ENCODE measurements at places on chromosomes 5 and 9.

DNA sequence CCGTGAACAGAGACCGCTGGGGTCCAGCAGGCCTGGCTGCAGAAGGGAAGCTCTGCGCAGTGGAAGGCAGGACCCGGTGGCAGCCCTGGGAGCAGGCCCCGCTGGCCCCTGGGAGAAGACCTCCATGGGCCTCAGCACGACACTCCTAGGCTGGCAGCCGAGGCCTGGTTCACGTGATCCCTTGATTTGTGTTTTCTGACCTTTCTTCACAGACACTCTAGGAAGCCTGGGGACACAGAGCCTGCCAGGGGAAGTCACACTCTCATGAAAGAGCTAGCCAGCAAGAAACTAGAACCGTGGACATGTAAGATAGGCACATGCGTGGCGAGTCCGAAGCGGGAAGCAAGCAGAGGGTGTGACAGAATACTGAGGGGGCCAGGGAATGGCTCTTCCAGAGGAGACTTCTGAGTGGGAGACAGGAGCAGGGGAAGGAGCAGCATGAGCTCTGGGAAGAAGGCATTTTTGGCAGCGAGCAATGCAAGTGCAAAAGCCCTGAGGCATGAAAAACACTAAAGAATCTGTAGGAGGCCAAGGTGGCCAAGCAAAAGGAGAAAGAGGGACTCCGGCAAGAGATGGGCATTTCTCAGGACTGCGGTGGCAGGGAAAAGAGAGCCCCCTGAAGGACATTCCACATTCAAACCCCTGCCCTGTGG, 26.6 kb upstream of the IL17B start:
- no peak for DNase-seq

- DNase-seq = peak; percentile 46
Measured at GRCh38 chr9:86867804-86868313, 79.4 kb downstream of the GAS1 start.

DNA sequence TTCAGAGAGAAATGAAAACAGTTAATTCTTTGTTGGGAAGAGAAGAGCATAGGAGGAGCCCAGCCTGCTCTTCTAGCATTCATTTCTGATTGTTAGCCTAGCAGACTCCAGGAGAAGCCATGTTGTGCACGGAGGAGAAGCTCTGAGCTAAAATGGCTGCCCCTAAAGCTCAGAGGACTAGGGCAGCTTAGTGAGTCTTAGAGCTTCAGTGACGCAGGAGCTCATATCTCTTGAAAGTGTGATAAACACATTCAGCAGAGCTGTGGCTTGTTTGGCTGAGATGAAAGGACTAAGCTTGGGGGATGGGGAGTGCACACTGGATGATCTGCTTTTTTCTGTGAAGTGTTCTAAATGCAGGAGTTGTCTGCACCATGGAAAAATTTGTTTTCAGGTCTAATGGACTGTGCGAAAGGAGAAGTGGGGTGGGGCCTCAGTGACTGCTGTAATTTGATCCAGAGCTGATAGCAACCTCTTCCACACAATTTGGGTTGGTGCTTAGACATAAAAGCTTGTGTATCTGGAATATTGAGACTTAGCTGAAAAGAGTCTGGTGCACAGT, 58.5 kb downstream of the ZNF462 start:
- DNase-seq = peak; percentile 82

- DNase-seq = no peak
Measured at GRCh38 chr9:106616026-106616425, 246.9 kb upstream of the ZNF462 start.

- no peak for DNase-seq
Measured at GRCh38 chr5:68239487-68239886, 23.9 kb downstream of the PIK3R1 start.

DNA sequence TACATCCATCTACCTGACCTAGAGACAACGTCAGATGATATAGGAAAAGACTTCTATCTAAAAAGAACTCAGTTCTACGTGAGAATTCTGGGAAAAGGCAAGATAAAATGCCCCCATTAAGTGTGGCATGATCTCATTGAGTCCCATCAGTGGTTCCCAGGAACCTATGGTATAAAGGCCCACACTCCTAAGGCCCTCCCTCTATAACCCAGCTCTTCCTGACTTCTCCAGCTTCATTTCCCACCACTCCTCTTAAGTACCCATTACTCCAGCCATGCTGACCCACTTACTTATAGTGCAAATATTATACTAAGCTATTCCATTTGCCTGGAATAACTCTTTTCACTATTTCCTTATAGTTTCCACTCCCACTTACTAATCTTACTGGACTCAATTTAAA, 95.4 kb upstream of the NR5A1 start:
- DNase-seq = no peak

GRCh38 chr5:38433160-38433861, 123.1 kb downstream of the LIFR start:
- peak; percentile 64 for DNase-seq

DNA sequence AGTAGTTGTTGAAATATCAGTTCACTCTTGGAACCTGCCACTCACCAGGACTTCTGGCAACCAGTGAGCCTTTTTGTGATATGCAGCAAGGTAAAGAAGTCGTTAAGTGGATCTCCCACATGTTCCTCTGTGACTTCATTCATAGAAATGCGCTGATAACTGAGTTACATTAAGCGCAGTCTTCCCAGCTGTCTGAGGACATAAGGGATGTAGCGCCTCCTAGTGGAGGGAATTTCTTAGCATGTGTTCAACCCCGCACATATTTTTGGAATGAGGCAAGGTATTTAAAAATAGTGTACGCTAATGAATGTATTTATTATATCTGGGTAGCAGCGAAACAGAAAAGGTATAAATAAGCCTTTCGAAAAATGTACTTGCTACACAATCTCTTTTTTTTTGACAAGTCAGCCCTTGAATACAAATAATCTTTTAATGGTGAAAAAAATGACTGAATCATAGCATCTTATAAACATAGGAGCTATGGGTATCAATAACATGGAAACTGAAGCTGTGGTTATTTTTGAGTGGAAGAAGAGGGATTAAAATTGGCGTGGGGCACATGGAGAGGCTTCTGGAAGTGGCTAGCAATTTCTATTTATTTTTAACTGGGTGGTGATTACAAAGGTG, 38.0 kb downstream of the PALM2AKAP2 start:
- peak; percentile 94 for DNase-seq

GRCh38 chr5:159504106-159504856, 174.0 kb upstream of the IL12B start:
- DNase-seq = no peak

GRCh38 chr5:142866563-142867275, 96.5 kb downstream of the ARHGAP26 start:
- DNase-seq = peak; percentile 74

DNA sequence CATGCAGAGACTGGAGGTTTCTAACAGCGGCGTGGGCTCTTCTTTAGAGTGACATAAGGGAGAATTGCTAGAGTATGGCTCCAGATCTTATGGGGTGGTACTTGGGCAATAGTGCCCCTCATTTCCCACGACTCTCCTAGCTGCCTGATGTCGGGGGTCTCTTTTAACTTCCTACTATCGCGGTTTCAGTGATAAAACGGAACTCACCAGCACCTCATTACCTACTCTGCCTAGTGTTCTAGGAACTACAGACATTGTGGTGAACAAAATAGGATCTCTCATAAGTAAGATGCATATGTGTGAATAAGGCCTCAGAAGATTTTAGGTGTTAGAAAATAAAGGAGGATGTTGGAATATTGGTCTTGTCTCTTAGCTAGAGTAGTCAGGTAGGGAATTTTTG, 1.1 kb downstream of the ICE1 start:
- no peak for DNase-seq

- no peak for DNase-seq
Measured at GRCh38 chr9:89919171-89919681, 314.4 kb downstream of the GADD45G start.

DNA sequence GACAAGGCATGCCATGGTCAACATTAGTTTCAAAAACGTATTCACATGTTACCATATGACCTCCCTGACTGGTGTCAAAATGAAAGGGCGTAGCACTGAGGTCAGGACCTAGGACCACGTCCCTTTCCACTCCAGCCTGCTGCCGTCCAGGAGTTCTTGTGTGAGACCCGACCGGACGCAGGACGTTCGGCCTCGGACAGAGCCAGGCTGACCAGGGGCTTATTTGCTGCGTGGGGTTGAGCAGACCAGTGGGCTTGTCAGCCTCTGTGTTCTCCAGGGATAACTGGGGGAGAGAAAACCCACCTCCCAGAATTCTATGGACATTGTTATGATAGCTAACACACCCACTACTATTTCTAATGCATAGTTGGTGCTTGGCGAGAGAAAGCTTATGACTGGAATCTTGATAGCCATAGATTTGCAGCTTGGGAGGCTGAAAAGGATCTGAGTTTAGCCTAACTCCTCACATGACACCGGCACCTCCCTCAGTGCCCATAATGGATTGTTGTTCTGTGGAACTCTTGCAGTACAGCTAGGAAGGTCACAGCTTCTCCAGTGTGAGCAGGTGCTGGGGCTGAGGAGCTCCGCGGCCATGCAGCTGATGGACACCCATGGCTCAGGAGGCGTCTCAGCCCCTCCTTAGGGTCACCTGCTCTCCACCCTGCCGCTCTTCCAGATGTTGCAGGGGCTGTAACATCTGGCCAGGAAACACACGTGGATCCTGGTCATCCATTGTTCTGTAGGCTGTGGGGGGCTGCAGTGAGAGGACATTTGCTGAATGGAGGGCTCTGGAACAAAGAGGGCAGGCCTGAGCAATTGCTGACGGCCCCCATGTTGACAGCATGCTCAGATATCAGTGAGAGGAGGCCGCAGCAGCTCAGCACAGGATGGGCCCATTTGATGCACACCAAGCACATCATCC, 368.4 kb downstream of the IRX2 start:
- no peak for DNase-seq

DNA sequence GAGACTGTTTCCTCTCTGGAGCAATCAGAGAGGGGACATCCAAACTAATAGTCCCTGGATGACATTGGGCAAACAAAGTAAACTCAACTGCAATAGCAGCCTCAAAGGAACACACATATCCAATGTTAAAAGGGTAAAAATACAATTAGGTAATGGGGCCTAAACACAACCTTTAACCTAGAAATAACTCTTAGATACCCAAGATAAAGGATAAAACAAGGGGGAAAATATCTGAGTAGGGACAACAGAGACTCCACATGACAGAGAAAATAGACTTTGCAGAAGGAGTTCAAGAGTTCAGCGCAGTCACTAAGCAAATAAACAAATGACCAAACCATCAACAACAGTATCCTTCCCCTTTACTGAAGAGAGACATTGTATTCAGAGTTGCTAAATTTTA, 149.3 kb downstream of the FBXO4 start:
- DNase-seq = no peak

- DNase-seq = no peak
Measured at GRCh38 chr9:40884072-40884901, 244.2 kb downstream of the FOXD4L6 start.

DNA sequence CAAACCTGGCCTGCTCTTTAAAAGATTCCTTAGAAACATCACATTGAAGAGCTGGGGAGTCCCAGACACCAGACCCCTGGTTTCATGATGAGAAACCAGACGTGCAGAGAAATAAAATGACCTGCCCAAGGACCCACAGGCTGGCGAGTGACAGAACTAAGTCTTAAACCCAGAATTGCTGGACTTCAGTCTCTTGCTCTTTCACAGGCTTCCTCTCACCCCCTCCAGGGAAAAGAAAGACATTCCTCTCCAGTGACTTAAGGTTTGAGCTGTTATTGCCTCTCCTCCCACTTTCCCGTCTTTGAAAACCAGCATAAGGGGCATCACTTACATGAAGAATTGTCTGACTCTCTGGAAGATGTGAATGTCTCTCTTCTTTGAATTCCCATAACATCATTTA, 535.2 kb downstream of the IRX1 start:
- no peak for DNase-seq

DNA sequence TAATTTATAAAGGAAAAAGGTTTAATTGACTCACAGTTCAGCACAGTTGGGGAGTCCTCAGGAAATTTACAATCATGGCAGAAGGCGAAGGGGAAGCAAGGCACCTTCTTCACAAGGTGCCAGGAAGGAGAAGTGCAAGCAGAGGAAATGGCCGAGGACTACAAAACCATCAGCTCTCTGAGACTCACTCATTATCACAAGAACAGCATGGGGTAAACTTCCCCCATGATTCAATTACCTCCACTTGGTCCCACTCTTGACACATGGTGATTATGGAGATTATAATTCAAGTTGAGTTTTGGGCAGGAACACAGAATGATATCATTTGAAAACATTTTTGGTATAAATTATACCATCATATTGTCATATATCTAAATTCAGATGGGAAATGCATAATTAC, 934.7 kb downstream of the CDH12 start:
- no peak for DNase-seq

- no peak for DNase-seq
Measured at GRCh38 chr9:90103771-90104170, 499.0 kb downstream of the GADD45G start.

DNA sequence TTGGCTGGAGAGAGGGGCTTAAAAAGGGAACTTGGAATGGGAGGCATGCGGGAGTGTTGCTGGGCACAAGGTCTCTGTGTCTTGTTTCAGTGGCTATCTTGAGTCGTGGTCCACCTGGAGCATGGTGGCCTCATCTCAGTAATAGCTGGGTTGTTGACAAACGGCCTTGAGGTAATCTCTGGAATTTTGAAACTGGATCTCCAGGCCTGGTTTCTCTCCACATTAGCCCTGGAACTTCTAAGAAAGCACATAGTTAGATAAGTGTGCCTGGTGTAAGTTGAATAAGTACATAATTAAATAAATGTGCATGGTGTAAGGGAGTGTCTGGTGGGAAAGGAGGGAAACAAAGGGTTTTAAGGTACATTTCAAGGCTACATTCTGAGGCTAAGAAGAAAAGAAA, 62.2 kb downstream of the INIP start:
- DNase-seq = no peak

DNA sequence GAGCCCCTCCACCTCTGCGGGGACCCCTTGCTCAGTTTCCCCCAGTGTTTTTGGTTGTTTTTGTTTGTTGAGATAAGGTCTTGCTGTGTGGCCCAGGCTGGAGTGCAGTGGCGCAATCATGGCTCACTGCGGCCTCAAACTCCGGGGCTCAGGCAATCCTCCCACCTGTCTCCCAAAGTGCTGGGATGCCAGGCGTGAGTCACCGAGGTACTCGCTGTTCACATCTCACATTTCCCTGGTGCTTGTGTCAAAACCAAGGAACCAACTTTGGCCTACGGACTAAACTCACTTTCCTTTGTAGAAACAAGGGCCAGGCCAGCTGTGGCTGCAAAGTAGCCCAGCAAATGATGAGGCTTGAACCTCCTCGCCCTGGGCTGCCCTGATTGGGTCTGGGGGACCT, 9.7 kb upstream of the AJM1 start:
- no peak for DNase-seq

- no peak for DNase-seq
Measured at GRCh38 chr5:24598956-24599355, 45.8 kb downstream of the CDH10 start.

DNA sequence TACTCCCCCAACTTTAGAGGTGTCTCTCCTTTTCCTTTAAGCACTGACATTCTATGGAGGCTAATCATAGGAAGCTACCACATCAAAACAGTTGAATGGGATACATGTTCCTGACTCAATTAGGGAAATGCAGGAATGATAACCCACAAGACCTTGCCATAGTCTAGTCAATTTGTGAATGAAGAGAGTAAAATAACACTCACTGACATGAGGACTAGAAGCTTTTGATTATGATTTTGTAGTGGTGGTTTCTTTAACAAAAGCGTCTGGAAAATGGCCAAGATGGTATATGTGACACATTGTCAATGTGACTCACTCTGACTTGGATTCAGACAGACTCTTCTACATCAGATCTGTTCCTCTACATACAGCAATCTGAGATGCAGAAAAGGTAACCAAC, 13.7 kb upstream of the PRELID2 start:
- DNase-seq = no peak
